ENCODE measurements at places on chromosomes 11 and 22. TPM values are rescaled to one million over a fixed set of nuclear protein-coding genes. Genes with fewer than 3 reads are reported as not detected.

PDGFD gene
- polyA plus RNA-seq, result 10.0 TPM

DNA sequence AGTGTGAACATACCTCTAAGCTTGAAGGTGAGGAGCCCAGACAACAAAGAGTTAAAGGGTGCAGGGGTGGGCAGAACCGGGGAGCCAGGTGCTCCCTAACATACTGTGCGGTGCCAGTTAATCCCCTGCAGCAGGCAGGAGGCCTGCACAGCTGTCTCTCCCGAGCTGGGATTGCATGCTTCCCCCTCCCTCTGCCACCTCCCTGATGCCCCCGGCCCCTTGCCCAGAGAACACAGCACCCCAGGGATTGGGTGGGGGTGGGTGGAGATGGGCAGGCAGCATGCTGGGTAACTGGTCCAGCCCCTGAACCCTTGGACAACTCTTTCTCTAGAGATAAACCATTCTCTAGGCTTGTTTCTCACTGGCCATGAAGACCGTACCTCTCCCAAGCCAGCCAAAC lies 67.7 kb upstream of the MYOD1 start:
- DNase-seq, result no peak

DNA sequence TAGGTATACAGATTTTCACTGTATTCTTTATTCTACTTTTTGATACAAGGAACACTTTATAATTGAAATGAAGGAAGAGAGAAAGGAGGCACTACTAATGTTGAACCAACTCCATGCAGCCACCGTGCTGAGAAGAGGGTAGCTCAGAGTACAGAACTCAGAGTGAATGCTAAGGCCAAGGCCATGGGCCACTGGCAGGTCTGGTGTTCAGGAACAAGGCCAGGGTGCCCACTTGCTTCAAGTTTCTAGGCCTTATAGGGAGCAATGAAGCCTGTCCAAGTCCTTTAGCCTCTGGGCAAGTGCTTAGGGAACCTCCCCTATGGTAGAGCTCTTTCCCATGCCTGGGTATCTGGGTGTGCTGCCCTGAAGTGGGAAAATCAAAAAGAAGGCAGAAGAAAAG lies 235.0 kb downstream of the TENM4 start:
- DNase-seq, result no peak

PGA3 gene
- polyA plus RNA-seq, result 0.17 TPM

GRCh38 chr22:39707351-39707750 lies 136.8 kb downstream of the CACNA1I start:
- no peak for DNase-seq

MS4A5 gene
- not detected for polyA plus RNA-seq

GRCh38 chr22:25760294-25760693 lies 18.3 kb downstream of the MYO18B start:
- DNase-seq, result no peak

GRAP2 gene
- polyA plus RNA-seq, result 0.48 TPM

DNA sequence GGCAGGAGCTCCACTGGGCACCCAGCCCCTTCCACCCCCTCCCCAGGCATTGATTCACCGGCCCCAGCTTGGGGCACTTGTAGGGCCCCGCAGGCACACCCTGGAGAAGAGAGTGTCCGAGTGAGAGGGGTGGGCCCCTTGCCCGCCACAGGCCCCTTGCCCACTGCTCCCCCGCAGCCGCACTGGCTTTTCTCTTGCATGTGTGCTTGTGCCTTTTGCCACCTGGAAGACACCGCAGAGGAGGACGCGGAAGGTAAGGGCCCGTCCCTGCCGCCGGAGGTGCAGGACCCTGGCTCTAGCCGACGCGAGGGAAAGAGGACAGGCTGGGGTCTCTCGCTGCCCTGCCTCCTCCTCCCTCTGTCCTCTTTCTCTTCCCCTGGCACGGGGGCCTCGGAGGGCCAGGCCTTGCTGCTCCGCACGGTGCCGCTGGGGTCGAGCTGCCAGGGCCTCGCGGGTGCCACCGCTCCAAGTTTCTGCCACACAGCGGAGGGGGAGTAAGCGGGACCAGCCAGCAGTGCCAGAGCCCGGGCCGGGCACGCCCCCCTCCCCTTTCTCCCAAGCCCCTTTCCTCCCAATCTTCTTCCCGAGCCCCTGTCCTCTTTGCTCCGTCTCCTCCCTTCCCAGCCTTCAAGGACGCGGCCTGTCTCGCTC lies 9.5 kb downstream of the TNNT3 start:
- DNase-seq, result no peak

- peak; percentile 74 for DNase-seq
These were observed 133.5 kb downstream of the RBFOX2 start for GRCh38 chr22:35894937-35895708.

- DNase-seq, result no peak
These were observed 726 bp downstream of the ST3GAL4 start for GRCh38 chr11:126355926-126356897.

THY1 gene
- 269 TPM for polyA plus RNA-seq

- peak; percentile 75 for DNase-seq
These were observed 6.9 kb downstream of the SMCO4 start for GRCh38 chr11:93536101-93536861.

MS4A6A gene
- polyA plus RNA-seq, result 7.1 TPM

- DNase-seq, result no peak
These were observed 10.3 kb downstream of the CBX7 start for GRCh38 chr22:39142088-39142680.

- peak; percentile 91 for DNase-seq
These were observed 19.3 kb downstream of the RRP7A start for GRCh38 chr22:42500161-42500835.

DNA sequence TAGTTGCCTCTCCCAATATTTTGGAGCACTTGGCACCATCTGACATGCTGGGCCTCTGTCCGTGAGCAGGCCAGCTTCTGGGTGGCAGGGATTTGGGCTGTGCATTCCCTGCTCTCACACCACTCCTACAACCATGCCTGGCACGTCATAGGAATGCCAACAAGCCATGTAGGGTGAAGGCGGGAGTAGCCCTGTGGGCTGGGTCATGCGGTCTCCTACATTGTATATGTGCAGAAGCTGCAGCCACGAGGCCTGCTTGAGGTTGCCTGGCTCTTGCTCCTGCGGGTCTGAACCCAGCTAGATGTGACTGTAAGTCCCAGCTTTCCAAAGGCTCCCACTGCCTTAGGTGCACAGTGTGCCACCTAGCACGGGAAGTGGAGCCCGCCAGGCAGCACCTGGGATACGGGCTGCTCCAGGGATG lies 14.5 kb downstream of the MYEOV start:
- DNase-seq, result no peak

- DNase-seq, result no peak
These were observed 757 bp downstream of the SPI1 start for GRCh38 chr11:47377571-47378009.

GRCh38 chr11:111120161-111120560 lies 125.4 kb upstream of the POU2AF2 start:
- no peak for DNase-seq

OR5D14 gene
- polyA plus RNA-seq, result not detected

DNA sequence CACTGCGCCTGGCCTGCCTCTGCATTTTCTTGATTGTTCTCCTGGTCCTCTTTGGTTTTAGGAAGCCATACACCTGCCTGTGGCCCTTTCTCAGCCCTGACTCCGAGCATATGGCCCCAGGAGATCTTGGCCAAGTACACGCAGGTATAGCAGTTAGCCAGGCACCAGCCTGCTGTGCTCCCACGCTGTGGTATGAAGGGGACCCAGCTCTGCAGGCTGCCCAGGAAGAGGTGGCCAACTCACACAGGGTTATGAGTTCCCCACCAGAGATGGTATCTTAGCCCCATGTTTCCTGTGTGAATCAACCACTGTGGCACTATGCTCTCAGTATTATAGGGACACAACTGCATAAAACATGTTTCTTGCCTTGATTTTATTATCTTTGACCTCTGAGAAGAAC lies 31.1 kb downstream of the SGSM3 start:
- no peak for DNase-seq

DNA sequence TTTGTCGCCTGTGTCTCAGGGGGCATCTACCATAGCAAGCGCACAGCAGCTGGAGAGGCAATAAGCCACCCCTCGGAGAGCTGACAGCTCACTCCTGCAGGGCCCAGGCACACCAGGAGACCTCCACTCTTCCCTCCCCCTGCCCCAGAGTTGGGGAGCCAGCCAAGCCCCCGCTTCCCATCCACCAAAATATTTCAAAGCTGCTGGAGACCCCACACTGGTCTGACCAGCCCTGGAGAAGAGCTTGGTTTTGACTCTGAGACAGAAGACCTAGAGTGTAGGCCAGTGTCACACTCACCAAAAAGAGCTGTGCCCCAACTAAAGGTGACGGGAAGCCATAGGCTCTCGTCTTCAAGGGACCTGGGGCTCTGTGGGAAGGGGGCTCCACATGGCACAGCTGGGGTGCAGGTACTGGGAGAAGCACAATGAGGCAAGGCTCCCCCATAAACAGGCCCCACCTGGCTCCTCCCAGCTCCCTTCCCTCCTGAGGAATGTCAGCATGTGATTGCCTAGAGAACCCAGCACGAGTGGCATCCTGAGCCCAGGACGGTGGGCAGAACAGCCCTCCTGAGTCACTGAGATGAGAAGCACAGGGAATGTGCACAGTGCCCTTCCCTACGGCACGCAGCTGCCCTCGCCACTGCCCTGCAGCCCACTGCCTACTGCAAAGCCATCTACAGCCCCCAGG lies 5.8 kb upstream of the GNAZ start:
- DNase-seq, result no peak

MMP12 gene
- polyA plus RNA-seq, result 0.09 TPM

DNA sequence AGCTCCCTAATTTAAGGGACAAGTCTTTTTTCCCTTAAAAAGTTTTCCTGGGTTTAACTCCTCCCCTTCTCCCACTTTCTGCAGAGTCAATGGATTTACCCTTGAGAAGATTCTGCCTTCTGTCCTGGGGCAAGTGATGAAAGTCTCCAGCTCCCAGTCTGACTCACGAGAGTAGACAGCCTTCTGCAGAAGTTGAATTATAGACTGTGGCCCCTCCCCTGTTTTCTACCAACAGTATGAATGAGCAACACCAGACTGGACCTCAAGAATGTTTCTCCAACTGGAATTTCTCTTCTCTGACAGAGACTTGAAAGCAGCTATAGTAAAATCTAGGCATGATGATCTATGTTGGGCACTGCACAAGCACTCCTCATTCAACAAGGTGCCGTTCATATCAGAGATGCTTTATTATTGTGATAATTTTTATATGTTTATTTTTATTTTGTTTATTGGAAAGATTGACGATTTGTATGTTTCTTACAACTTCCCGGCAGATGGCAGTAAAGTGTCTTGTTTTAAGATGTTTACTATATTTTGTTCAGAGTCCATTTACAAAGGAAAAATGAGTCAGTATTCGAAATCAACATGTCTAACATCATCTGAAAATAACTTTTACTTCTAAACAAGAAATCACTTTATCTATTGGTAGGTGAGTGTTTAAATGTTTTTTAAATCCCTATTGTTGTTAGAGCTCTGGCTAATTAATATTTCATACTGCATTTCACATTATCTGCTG lies 56.6 kb downstream of the LMO2 start:
- DNase-seq, result no peak

- no peak for DNase-seq
These were observed 74.6 kb downstream of the TENM4 start for GRCh38 chr11:79366218-79366617.

GRCh38 chr11:65298655-65299179 lies 15.9 kb upstream of the CDC42EP2 start:
- DNase-seq, result peak; percentile 84

DNA sequence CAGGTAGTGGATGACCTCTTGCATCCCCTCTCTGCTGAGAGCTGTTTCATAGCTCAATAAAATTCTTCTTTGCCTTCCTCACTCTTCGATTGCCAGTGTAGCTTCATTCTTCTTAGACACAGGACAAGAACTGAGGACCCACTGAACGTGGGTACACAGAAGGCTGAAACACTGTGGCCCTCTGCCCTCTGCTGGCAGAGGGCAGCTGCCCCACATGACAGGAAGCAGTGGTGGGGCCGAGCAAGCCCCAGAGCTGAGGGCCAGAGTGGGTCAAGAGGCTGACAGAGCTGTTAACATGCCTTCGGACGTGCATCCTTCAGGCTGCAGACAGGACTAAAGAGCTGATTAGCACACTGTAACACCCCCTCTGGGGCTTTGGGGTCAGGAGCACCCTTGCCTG lies 15.6 kb downstream of the SMC1B start:
- DNase-seq, result no peak

- peak; percentile 64 for DNase-seq
These were observed 2.1 kb upstream of the AHNAK start for GRCh38 chr11:62548545-62549335.

GRCh38 chr11:561148-562003 lies 606 bp downstream of the RASSF7 start:
- DNase-seq, result no peak

UNC93B1 gene
- 12.4 TPM for polyA plus RNA-seq

DNA sequence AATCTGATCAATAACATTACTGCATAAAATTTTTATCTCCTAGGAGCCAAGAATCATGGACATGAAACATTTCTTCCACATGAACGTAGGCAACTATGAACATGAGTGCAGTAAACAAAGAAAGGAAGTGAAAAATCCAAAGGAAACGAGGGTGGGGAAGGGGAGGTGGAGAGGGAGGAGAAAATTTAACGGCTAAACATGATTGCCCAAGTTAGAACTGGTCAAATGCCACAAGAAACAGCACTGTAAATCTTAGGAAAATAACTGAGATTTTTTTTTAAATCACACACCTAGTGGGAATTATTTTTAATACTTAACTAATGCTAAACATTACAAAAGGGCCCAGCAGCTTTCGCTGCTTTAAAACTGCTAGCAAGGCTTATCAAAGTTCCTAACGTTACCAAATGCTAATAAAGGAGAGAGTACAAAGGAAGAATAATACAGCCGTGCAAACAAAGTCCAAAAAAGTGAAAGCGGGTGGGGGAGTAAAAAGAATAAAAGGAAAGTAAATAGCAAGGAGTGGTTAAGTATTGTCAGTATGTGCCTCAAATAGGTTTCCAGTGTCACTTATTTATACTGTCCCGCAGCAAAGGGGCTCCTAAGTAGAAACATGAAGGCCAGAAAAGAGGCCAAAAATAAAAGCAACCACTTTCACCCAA lies 13.7 kb downstream of the NARS2 start:
- DNase-seq, result no peak

DNA sequence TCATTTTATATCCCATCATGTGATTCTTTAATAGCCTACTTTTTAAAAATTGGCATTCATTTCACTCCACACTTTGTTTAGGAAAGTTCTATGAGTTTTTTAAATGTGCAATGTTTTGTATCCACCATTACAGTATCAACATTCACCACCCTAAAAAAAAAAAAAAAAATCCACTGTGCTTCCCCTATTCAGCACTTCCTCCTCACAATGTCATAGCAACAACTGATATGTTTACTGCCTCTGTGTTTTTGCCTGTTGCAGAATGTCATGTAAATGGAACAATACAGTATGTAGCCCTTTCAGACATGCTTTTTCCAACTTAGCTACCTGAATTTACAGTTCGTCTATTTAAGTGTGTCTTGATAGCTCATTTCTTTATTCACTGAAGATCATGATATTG lies 754.2 kb downstream of the FAM181B start:
- no peak for DNase-seq

Measured in spinal cord (tissue), 10 donors.